Stimulated activated CD8-positive, alpha-beta memory T cell treated with anti-CD3 and anti-CD28 coated beads, Interleukin-4, amount 100 ng/mL, for 4 hours (primary cell): ENCODE measurements at places on chromosomes 4 and X.

DNA sequence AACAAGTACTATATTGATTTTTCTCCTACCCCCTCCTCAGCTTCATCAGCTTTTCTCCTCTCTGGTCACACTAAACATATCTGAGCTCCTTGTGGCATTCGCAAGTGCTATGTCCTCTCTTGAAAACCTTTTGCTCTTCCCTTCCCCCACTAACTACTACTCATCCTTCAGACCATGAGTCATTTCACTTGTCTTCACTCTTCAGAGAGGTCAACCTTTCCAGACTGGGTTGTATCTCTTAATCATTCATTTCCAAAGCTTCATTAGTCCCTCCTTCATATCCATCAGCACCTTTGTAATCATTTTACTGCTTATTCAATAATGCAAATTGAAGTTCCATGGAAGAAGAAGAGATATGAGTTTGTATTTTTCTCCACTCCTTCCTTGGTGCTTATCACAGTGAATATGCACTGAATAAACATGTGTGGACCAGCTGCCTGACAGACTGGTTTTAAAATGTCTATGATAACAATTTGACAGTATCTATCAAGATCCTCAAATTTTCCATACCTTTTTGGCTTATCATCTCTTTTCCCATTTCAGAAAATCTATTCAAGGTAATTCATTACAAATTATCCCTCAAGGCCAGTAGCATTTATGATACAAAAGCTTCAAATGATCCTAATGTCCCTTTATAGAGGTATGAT is 28.4 kb downstream of the DDX60L start:
- DNase-seq = no peak

DNA sequence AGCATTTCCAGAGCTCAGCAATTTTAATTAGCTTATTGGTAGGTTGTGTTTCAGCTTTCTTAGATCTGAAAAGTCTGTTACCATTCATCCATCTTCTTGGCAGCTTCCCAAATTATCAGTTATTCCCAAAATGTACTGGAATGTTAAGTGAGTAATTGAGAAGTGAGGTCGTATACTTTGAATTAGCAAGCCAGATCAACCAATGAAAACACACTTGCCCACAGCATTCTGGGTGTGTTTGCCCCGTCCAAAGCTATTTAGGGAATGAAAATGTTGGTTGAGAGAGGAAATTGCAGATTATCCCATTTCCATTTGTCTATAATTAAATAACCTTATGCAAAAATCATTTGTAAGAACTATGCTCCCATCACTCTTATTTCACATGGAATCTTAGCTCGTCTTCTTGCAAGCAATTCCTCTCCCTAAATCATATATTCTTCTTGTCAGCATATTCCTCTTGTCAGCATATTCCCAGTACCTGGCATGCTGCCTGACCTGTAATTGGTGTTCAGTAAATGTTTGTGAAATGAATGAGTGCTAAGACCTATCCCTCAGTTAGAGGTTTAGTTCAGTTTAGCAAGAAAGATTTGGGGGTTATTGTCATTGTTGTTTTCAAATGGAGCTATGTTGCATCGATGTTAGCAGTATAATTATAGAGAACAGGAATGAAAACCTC is 23.3 kb upstream of the ANTXR2 start:
- no peak for DNase-seq

GRCh38 chr4:147772056-147772455 is 40.2 kb downstream of the ARHGAP10 start:
- no peak for DNase-seq

- no peak for DNase-seq
Measured at GRCh38 chr4:96097693-96098092, 257.8 kb downstream of the PDHA2 start.

DNA sequence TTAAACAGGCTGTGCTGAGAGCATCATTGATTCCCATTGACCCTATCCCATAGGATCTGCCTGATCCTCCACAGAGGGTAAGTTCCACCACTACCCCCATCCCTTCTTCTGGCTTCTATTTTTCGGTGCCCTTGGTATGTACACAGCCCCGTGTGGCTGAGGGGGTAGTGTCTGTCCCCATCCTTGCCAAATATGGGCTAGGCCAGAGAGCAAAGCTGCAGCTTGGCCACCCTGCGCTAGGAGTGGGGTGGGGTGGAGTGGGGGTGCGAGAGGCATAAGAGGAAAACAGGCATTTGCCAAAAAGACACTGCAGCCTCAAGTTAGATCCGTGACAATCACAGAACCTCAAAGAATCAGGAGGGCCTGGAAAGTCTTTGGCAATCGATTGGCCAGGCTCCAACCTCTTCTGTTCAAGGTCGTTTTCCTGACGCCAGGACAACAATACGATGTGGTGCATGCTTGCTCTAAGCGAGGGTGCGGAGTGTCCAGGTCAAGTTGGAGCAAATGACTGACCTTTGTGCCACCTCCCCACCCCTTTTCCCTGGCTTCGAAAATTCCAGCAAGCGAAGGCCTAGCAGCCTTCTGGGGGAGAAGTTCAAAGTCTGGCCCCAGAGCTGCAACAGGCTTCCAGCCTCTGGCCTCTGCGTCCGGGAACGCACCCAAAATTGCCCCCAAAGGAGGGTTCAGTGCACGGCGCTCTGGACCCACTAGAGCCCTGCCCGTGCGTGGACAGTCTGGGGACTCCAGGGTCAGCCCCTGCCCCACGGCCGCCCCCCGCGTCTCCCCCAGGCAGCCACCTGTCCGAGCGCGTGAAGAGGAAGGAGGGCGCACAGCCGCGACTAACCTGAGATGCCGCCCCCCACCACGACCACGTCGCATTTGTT is 598 bp downstream of the MAOB start:
- no peak for DNase-seq

GRCh38 chr4:86358257-86358656 is 1.6 kb downstream of the MAPK10 start:
- DNase-seq = no peak

- DNase-seq = no peak
Measured at GRCh38 chrX:139844884-139845283, 88.0 kb downstream of the ATP11C start.

DNA sequence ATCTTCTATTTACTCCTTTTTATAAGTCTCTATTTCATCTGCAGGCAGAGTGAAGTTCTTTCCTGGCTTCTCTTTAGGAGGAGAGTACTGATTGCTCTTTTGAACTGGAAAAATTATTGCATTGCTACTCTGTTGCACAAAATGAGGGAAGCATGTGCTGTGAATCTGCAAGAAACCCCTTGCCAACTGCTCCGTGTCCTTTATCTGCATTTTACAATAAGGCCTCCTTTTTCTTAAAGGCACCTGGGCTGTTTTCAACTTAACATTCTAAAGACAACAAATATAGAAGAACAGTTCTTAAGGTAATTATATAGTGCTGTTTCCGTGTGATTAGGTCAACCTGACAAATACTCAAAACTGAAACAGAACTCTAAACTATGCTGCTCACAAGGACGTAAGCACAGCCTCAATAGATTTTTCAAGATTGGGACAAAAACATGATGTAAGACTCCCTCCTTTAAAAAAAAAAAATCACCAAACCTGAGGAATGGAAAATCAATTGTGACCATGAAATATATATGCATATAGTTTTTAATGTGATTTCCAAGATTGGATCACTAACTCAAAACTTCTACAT is 716.6 kb upstream of the INTU start:
- no peak for DNase-seq

- no peak for DNase-seq
Measured at GRCh38 chrX:110258552-110258951, 59.3 kb downstream of the AMMECR1 start.

DNA sequence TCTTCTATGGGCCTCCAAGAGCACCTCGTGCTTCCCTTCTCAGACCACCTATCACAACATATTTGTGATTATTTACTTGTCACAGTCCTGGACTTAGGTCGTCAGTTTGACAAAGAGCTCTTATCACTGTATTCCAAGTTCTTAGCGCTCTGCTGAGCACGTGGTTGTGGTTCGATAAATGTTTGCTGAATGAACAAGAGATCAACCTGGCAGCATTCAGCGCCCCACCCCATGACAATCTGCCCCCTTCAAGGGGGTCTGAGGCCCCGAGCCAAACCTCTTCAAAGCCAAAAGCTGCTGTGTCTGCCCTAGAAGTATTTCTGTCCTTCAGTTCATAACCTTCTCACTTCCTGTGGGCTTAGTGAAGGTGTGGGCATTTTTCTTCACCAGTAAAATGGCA is 15.0 kb downstream of the RPS4X start:
- DNase-seq = no peak

GRCh38 chrX:106341823-106342222 is 173.7 kb downstream of the PWWP3B start:
- DNase-seq = no peak

DNA sequence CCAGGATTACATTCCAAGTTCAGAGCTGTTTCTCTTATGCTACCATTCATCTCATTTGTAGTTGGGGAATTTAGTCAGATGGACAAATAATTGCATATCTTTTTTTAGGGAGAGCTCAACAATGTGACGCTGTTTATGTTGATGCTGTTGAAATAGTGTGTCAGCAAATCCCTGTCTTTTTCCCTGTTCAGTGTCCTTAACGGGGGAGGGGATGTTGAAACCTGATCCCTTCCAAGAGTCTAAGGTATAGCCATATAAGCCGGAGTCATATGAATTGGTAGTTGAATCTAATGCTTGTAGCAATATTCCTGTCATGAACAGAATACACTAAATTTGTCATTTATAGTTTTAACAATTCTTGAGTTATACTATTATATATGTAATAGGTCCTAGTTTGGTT is 293.5 kb upstream of the FAT1 start:
- no peak for DNase-seq

GRCh38 chr4:16006771-16007446 is 43.9 kb upstream of the FGFBP2 start:
- DNase-seq = no peak

DNA sequence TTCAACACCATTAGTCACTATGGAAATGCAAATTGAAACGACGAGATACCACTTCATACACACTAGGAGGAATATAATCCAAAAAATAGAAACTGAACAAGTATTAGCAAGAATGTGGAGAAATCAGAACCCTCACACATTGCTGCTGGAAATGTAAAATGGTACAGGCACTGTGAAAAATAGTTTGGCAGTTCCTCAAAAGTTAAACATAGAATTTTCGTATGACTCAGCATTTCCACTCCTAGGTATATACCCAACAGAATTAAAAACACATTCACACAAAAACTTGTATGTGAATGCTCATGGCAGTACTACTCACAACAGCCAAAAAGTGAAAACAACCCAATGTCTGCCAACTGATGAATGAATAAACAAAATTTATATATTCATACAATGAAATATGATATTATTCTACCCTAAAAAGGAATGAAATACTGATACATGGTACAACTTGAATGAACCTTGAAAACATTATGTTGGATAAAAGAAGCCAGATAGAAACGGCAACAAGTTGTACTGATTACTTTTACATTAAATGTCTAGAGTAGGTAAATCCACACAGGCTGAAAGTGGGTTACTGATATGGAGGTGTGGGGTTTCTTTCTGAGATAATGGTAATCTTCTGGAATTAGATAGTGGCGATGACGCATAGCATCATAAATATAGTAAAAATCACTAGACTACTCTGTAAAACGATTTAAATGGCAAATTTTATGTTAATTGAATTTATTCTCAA is 22.3 kb downstream of the TEC start:
- DNase-seq = no peak

- DNase-seq = no peak
Measured at GRCh38 chr4:143742834-143743233, 42.4 kb upstream of the FREM3 start.

GRCh38 chrX:79325263-79325958 is 41.7 kb downstream of the ITM2A start:
- no peak for DNase-seq

GRCh38 chr4:31086756-31087330 is 366.7 kb downstream of the PCDH7 start:
- DNase-seq = no peak

DNA sequence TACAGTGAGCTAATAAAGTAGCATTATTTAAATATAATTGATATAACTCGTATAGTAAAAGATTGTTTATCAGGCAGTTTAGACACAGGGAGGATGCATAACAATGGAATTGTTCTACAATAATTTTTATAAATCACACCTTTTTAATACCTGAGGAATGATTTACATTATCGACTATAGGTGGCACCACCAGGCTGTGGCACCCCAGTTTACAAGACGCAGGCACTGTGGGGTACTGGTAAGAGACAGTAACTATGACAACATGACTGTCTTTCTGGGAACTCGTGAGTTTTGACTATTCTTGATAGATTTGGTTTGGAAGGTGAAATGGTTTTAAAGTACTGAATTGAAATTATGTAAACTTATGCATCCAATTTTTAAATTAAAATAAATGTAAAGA is 27.1 kb upstream of the STBD1 start:
- DNase-seq = no peak

DNA sequence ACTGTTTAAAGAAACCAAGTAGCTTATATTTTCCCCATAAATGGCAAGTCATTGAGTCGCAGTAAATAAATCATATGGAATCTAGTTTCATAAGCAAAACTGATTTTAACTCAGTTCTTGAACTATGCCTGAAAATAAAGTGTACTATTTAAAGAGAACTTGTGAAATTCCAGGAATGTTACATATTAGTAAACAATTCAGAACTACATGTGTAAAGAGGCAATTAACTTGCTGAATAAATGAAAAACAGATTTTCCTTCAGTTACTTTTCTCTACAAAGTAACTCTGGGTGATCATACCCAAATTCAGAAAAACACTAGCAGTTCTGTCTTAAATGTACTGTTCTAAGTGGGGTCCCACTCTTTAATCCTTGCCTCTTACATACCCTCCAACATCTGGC is 236.1 kb upstream of the EDNRA start:
- no peak for DNase-seq

DNA sequence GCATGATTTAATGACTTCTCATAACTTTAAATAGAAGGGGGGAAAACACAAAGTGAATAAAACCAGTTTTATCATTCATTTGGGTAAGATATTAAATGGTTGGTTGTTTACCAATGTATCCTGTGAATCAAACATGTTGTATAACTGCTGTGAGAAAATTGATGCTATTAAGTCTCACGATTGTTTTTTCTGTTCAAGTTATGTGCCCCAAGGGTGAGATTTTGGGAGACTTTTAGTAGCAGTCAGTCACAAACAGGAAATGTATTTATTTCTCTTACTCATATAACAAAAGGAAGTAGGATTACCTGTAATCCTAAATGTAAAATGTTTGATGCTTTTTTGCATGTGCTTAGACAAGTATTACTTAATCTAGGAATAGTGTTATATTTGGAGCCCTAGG is 39.2 kb downstream of the MTHFD2L start:
- DNase-seq = no peak

GRCh38 chrX:2463973-2464676 is 36.7 kb downstream of the DHRSX start:
- DNase-seq = no peak

GRCh38 chr4:154958621-154959358 is 177.7 kb downstream of the RBM46 start:
- no peak for DNase-seq

DNA sequence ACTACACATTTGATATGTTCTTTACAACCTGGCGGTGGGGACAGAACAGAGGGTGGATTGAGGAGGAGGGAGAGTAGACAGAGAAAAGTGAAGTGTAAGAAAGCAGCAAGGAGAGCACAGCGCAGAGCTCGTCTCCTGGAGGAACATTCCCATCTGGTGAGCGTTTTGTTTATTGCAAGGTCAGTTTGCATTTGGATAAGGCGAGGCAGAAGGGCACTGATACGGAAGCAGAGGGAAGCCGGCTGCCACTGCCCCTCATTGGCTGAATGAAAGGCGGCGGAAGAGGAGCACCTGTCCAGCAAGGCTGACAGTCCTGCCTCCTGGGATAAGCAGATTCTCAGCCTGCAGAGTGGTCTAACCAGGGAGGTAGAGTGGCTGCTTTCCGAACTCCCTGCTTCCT is 83.2 kb downstream of the GPR143 start:
- no peak for DNase-seq

- no peak for DNase-seq
Measured at GRCh38 chr4:929096-929765, 2.9 kb downstream of the GAK start.

GRCh38 chr4:2809610-2810180 is 16.8 kb downstream of the SH3BP2 start:
- DNase-seq = no peak
